Adipocyte (in vitro differentiated cells): ENCODE measurements at places on chromosomes 7 and 10.

DNA sequence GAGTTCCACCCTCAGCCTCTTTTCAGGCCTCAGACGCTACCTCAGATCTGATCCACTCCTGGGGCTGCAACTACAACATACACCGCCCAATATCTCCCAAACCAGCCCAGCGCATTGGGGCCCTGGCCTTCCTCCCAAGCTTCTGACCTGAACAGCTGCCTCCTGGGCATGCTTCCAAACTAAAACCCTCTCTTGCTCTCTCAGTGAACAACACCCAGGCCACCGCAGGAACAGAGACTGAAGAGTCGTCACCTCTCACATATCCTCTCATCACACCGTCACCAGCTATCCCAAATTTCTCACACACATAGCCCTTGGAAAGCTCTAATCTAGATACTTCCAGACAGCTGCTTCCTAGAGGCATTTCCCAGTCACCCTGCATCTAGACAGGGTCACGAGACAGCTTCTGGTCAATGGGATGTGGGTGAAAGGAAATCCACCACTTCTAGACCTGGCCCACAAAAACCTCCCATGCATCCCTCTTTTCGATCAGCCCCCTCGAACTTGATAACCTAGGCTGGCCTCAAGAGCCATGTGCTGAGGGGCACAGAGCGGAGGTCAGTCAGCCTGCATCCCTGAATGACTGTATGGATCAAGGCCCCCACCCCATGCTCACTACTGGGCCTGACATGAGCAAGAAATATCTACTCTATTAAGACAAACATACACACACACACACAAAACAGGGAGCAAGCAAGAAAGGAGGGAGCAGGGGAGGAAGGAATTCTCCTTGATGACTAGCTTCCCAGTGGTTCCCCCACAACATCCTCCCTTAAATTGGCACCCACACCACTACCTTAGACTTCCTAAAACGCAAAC lies 1.8 kb downstream of the PARP12 start:
- DNase-seq = peak; percentile 14

DNA sequence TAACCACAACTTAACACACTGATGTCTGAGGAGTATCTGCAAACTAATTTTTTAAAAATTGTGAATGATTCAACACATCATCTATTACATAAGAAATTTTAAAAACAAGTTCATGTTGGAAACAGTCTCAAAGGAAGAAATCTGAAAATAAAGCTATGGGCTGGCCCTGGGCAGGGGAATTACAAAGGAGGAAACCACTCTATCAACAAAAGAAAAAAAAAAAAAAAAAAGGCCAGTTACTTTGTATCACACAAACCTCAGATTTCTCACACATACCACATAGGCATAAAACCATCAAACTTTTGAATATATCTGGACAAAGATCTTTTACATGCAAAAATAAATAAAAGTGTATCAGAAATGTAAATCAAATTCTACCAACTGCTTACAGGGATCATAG lies 20.8 kb downstream of the TIAL1 start:
- no peak for DNase-seq

DNA sequence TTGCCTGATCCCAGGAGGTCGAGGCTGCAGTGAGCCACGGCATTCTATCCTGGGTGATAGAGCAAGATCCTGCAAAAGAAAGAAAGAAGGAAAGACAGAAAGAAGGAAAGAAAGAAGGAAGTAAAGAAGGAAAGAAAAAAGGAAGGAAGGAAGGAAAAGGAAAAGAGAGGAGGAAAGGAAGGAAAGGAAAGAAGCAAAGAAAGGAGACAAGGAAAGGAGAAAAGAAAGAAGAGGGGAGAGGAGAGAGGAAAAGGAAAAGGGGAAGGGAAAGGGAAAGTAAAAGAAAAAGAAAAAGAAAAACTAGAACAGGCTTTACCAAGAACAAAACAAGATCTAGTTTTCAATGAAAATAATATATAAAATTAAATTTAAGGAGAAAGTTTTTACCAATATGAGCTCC lies 15.0 kb downstream of the NEBL start:
- DNase-seq = no peak

DNA sequence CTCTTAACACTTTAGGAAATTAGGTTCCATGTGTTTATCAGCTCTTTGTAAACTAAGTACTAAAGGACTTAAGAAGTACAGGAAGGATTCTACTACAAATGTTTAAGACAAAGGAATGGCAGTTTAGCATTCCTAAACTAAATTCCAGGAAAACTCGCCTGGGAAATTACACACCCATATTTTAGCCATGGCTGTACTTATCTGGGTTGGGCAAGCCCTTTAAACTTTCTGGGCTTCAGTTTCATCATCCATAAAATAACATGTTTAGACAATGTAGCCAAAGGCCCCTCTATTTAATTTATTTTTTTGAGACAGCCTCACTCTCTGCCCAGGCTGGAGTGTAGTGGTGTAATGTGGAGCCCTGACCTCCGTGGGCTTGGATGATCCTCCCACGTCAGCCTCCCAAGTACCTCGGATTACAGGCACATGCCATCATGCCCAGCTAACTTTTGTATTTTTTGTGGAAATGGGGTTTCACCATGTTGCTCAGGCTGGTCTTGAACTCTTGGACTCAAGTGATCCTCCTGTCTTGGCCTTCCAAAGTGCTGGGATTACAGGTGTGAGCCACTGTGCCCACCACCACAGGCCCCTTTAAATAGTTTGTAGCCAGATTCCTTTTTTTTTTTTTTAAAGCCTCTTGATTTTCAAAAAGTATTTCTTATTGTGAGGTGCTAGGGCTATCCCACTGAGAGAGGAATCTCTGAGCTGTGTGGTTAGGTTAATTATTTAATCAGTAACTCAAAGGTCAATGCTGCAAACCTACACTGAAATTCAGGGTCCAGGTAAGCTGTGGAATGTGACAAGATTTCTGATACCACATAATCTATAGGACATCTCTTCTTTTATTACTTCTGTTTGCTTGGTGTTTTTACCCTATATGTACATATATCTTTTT lies 32.1 kb downstream of the TMEM60 start:
- peak; percentile 62 for DNase-seq

DNA sequence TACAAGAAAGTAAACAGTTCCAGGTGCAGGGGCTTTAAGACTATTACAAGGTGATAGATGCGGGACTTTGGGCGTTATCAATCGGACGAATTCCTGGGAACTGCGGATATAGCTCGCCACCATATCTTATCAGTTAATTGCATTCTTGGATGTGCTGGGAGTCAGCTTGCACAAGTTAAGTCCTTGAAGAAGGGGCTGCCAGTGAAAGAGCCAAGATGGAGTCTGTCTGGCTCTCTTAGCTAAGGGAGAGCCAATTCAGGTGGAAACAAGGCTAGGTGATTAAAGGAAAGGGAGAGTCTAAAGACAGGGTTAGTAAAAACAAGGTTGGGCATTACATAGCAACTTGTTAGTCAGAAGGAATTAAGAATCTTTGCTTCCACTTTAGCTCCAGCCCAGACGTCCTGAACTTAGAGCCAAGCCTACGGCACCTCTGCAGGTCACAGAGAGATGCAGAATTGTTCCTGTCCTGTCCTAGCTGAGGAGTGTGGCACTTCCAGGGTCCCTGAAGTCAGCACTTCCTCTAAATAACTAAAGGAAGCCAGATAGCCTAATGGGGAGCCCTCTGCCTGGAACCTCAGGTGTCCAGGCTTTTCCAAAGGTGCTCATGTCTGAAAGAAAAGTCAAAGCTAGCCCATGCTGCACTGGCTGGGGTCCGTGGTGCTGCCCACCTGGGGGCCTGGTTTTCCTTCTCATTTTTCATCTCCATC lies 17.3 kb downstream of the ZC3HAV1 start:
- no peak for DNase-seq

GRCh38 chr7:158550394-158550700 lies 37.3 kb downstream of the PTPRN2 start:
- no peak for DNase-seq

DNA sequence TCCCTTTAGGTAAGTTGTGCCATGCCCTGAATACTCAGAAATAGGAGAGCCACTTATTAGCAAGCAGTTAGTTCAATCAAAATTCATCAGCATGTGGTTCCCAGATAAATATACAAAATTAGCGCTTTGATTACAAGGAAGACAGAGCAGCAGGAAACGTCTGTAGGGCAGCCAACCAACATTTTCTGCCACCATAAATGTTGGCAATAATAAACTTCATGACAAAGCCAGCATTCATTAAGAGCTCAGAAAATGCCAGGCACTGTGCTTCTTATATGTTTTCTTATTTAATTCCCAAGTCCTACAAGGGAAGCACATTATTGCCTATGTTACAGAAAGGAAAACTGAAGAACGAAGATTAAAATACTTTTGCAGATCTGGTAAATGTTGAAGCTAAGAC lies 22.0 kb upstream of the ABCB5 start:
- DNase-seq = no peak

DNA sequence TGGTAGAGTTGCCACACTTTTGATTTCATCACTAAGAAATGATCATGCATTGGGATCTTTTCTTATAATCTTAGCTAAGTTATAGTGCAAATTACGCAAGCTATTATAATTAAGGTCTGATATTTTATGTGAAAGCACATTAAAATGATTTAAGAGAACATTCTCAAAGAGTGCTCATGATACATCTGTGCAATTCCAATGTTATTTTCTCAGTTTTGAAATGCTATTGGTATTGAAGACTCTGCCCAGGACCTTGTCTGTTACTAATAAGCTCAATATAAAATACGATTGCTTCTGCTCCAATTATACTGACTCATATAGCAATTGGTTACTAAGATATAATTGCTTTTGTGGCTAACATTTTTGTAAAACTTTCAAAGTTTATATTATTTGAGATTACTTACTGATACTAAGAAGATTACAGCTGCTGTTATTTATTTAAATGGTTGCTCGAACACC lies 180.9 kb downstream of the ADAM12 start:
- peak; percentile 53 for DNase-seq

DNA sequence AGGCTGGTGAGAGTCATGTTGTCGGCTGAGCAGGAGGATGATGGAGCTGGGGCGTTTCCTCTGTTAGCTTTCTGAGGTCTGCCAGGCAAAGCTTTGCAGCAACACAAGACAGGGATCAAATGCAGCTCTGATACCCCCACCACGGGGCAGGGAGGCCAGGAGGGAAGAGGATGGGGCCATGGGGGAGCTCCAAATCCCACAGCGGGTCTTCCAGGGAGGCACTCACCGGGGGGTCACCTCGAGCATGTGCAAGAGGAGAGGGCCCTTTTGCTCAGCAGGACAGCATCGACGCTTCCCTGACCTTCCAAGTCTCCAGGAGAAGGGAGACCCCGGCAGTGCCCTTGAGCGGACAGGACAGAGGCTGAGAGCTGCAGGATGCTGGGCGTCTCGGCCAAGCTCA lies 127.5 kb downstream of the WDR37 start:
- no peak for DNase-seq

DNA sequence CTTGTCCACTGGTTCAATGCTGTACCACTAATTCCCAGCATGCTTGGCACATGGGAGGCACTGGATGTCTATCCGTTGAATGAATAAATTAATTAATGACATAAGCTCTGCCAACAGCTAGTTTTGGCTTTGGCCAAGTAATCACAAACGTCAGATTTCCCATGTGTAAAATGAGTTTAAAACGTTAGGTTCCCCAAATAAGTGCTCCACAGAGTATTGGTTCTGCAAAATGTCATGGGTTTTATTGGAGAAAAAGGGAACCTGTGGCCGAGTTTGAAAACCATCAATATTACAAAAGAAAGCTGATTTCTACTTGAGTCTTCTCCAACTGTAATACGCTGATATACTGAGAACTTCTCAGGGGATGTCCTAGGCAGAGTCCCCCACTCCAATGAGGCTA lies 23.2 kb downstream of the ELMO1 start:
- DNase-seq = no peak

- no peak for DNase-seq
Observed at GRCh38 chr10:62426086-62426485, 51.9 kb downstream of the ZNF365 start.

- no peak for DNase-seq
Observed at GRCh38 chr10:55897490-55897921, 463.6 kb downstream of the ZWINT start.

GRCh38 chr7:101208794-101209193 lies 8.0 kb upstream of the MOGAT3 start:
- no peak for DNase-seq
